Purkinje cell (primary cell): ENCODE measurements at places on chromosomes 2 and 18. TPM values are rescaled to one million over a fixed set of nuclear protein-coding genes. Genes with fewer than 3 reads are reported as not detected.

The MGAT5 gene
- polyA plus RNA-seq = 23.8 and 27.4 TPM in 2 replicates

The EMX1 gene
- polyA plus RNA-seq = not detected in 2 replicates

The TBR1 gene
- 16.6 TPM in 1 of 2 replicates, not detected in the other for polyA plus RNA-seq

The PTPRM gene
- polyA plus RNA-seq = 887 and 1,062 TPM in 2 replicates

The VWA3B gene
- polyA plus RNA-seq = 0.04 and 0.60 TPM in 2 replicates

The CD8B2 gene
- not detected in 2 replicates for polyA plus RNA-seq

The COL4A3 gene
- 1.3 and 4.7 TPM in 2 replicates for polyA plus RNA-seq

The ANKRD30BL gene
- polyA plus RNA-seq = 0.35 TPM in 1 of 2 replicates, not detected in the other

The ITPRID2 gene
- polyA plus RNA-seq = 21.9 and 29.7 TPM in 2 replicates

The PLGLB1 gene
- polyA plus RNA-seq = 6.9 and 7.0 TPM in 2 replicates

The SH2D6 gene
- polyA plus RNA-seq = not detected in 2 replicates

The MYCN gene
- 14.4 and 28.8 TPM in 2 replicates for polyA plus RNA-seq

The SPP2 gene
- not detected in 2 replicates for polyA plus RNA-seq

The SULT1C2 gene
- not detected in 2 replicates for polyA plus RNA-seq

The PFN4 gene
- polyA plus RNA-seq = 0.43 TPM in 1 of 2 replicates, not detected in the other

The HMSD gene
- polyA plus RNA-seq = 7.1 TPM in 1 of 2 replicates, not detected in the other

The GALNT5 gene
- polyA plus RNA-seq = 0.12 and 1.5 TPM in 2 replicates

The SIX3 gene
- not detected in 2 replicates for polyA plus RNA-seq

The PJVK gene
- 6.1 and 6.6 TPM in 2 replicates for polyA plus RNA-seq

The APOB gene
- 0.05 TPM in 1 of 2 replicates, not detected in the other for polyA plus RNA-seq

The CD8B gene
- polyA plus RNA-seq = not detected in 2 replicates

The PIKFYVE gene
- polyA plus RNA-seq = 13.1 and 13.9 TPM in 2 replicates

The SLC35F6 gene
- polyA plus RNA-seq = 4.5 and 5.6 TPM in 2 replicates

The ALK gene
- polyA plus RNA-seq = 0.42 and 0.49 TPM in 2 replicates

The ALKAL2 gene
- polyA plus RNA-seq = not detected in 2 replicates

The LRP1B gene
- polyA plus RNA-seq = 15.1 and 25.5 TPM in 2 replicates

The KIF3C gene
- polyA plus RNA-seq = 65.3 and 81.1 TPM in 2 replicates

The RUFY4 gene
- polyA plus RNA-seq = not detected in 2 replicates
